ENCODE measurements at places on chromosomes 6 and 20. TPM values are rescaled to one million over a fixed set of nuclear protein-coding genes. Genes with fewer than 3 reads are reported as not detected.

DNA sequence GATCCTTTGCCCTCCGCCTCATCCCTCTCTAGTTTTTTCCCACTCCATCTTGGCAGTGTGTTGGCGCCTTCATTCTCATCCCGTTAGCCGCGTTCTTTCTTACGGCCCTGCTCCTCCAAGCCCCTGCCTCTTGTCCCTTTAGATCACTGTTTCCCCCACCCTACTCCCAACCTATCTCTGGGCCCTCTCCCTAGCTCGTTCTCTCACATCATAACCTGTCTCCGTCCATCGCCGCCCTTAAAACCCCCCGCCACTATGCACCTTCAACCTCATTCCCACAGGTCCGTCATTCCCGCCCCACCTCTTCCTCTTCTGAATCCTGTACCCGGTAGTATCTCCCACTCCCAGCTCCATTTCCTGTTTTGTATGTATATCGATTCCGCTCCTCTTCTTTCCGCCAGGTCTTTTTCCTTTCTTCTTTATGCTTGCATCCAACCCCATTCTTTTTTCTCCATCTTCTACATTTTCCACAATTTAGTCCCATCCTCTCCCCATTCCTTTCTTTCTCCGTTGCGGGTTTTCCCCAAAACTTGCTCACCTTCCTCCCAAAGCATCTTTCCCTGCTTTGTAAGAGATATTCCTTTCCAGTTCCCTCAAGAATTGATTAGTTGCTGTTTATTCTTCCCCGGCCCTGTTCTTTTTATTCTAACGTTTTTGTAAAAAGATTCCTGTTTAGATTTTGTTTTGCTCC lies 671 bp downstream of the EFHC1 start:
- no peaks in the 10 kb centered on the region for H3K36me3 ChIP-seq
- peak overlapping the region; percentile 66 for H3K27ac ChIP-seq
- H3K4me3 ChIP-seq: peak overlapping the region; percentile 91
- peaks cover 7% of the 10 kb centered on the region for H3K4me1 ChIP-seq
- peaks cover 4% of the 10 kb centered on the region for H3K27me3 ChIP-seq

DPPA5 gene
- not detected for total RNA-seq

DNA sequence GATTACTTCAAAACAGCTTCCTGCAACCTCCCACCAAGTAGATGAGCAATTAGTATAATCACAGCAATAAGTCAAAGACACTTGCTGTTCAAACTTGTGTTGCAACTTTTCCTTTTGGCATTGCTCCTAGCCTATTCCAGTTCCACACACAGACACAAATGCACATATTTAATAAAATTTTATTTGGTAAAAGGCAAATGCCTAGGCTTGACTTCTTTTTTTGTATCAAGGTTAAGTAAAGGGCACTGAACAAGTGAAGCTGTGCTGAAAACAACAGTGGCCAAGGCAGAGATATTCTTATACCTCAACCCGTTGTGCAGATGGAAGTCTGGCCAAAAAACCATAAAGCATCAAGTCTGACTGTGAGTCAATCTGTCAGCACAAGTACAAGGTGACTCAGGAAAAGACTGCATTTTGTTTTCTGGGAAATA lies 708.4 kb upstream of the CITED2 start:
- H3K27me3 ChIP-seq: no peaks in the 10 kb centered on the region
- no peaks in the 10 kb centered on the region for H3K4me1 ChIP-seq
- DNase-seq: no peak
- no peak overlapping the region for H3K27ac ChIP-seq

GRCh38 chr6:54633601-54634000 lies 213.0 kb upstream of the FAM83B start:
- no peak for DNase-seq
- no peak overlapping the region for H3K4me3 ChIP-seq
- H3K36me3 ChIP-seq: no peaks in the 10 kb centered on the region
- no peaks in the 10 kb centered on the region for H3K4me1 ChIP-seq
- no peaks in the 10 kb centered on the region for H3K27me3 ChIP-seq

- H3K4me3 ChIP-seq: no peak overlapping the region
- no peaks in the 10 kb centered on the region for H3K4me1 ChIP-seq
- DNase-seq: no peak
Measured at GRCh38 chr20:38680500-38681306, 43.6 kb upstream of the SLC32A1 start.

DNA sequence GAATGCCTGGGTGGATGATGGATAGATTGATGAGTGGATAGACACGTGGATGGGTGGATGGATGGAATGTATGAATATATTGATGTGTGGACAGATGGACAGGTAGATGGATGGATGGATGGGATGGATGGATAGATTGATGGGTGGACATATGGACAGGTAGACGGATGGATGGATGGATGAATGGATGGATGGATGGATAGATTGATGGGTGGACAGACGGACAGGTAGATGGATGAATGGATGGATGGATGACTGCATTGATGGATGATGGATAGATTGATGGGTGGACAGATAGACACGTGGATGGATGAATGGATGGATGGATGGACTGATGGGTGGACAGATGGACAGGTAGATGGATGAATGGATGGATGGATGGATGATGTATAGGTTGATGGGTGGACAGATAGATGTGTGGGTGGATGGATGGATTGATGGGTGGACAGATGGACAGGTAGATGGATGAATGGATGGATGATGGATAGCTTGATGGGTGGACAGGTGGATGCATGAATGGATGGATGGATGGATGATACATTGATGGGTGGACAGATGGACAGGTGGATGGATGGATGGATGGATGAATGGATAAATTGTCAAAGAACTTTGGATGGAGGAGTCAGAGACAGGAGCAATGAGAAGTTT lies 171.4 kb upstream of the AFDN start:
- H3K36me3 ChIP-seq: no peaks in the 10 kb centered on the region
- H3K4me3 ChIP-seq: no peak overlapping the region
- DNase-seq: no peak
- no peak overlapping the region for H3K27ac ChIP-seq
- H3K27me3 ChIP-seq: no peaks in the 10 kb centered on the region

DNA sequence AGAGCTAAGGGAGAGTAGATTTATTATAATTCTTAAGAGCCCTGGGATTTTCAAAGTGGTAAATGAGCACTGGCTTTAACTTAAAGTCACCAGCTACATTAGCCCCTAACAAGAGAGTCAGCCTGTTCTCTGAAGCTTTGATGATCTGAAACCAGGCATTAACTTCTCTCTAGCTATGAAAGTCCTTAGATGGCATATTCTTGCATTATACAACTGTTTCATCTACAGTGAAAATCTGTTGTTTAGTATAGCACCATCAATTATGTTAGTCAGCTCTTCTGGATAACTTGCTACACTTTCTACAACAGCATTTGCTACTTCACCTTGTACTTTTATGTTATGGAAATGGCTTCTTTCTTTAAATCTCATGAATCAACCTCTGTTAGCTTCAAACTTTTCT lies 1046.7 kb downstream of the HACE1 start:
- H3K27ac ChIP-seq: no peak overlapping the region
- H3K4me3 ChIP-seq: no peak overlapping the region
- H3K4me1 ChIP-seq: no peaks in the 10 kb centered on the region
- no peak for DNase-seq

GRCh38 chr6:144150710-144151657 lies 667 bp downstream of the STX11 start:
- peaks cover 4% of the 10 kb centered on the region for H3K36me3 ChIP-seq
- H3K27ac ChIP-seq: peak overlapping the region; percentile 89
- H3K4me1 ChIP-seq: peaks cover 50% of the 10 kb centered on the region
- H3K4me3 ChIP-seq: peak overlapping the region; percentile 99

FARS2 gene
- 26.9 TPM for total RNA-seq

ITPA gene
- 51.1 TPM for total RNA-seq

GRCh38 chr20:41135187-41135887 lies 2.0 kb upstream of the PLCG1 start:
- H3K4me3 ChIP-seq: peak overlapping the region; percentile 32
- H3K27ac ChIP-seq: peak overlapping the region; percentile 84
- H3K27me3 ChIP-seq: no peaks in the 10 kb centered on the region

DNA sequence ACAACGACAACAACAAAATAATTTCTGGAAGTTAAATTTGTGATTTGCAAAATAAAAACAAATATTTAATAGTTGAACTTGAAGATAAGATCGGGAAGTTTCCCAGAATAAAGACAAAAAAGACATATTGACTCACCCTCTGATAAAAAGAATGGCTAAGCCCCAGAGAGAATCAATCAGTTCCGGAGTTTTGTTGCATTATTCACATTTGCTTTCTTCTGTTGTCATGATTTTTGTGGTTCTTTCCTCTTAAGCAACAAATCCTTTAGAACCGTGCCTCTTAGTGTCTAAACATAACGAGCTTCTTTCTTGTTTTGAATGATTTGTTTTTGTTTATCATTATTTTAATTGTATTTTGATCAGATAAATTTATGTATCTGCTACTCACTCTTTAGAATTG lies 337.7 kb upstream of the PRND start:
- H3K27ac ChIP-seq: no peak overlapping the region
- H3K4me3 ChIP-seq: no peak overlapping the region
- H3K4me1 ChIP-seq: no peaks in the 10 kb centered on the region
- H3K36me3 ChIP-seq: no peaks in the 10 kb centered on the region

- no peak for DNase-seq
- no peak overlapping the region for H3K4me3 ChIP-seq
- no peaks in the 10 kb centered on the region for H3K27me3 ChIP-seq
- H3K4me1 ChIP-seq: no peaks in the 10 kb centered on the region
- no peaks in the 10 kb centered on the region for H3K36me3 ChIP-seq
Measured at GRCh38 chr6:165468340-165469235, 159.2 kb upstream of the C6orf118 start.

TDP2 gene
- 43.2 TPM for total RNA-seq

RPP40 gene
- 1.6 TPM for total RNA-seq

- no peak overlapping the region for H3K4me3 ChIP-seq
- no peak overlapping the region for H3K27ac ChIP-seq
- no peaks in the 10 kb centered on the region for H3K27me3 ChIP-seq
- H3K4me1 ChIP-seq: no peaks in the 10 kb centered on the region
- no peaks in the 10 kb centered on the region for H3K36me3 ChIP-seq
Measured at GRCh38 chr20:16451982-16452381, 121.3 kb downstream of the KIF16B start.

DNA sequence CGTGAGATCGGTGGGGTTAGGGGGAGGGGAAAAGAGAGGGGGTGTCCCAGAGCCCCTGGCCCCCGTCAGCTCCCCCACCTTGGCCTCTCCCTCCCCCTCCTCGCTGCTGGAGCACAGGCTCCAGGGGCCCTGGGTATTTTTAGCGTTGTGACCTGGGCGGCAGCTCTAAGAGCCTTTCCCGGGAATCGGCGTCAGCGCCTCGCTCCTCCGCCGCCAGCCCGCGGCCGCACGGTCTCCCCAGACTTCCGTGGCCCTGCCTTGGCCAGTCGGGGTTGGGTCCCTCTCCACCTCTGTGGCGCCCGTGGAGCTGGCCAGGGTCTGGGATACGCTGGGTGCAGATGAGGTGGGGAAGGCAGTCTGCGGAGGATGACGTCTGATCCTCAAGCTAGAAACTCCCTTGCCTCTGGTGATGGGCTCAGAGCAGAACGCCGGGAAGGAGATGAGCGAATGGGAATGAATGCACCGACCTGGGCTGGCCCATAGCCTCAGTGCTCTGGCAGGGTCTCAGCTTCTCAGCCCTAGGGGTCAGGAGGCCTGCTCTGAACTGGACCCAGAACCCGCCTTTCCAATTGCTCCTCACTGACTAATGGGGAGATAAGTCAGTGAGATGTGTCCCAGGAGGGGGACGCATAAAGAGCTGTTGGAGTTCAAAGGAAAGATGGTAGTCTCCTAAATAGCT lies 883 bp upstream of the DBNDD2 start:
- no peak for DNase-seq
- H3K4me3 ChIP-seq: peak overlapping the region; percentile 26
- H3K36me3 ChIP-seq: peaks cover 5% of the 10 kb centered on the region
- peak overlapping the region; percentile 70 for H3K27ac ChIP-seq
- peaks cover 23% of the 10 kb centered on the region for H3K4me1 ChIP-seq

- no peaks in the 10 kb centered on the region for H3K4me1 ChIP-seq
- no peak overlapping the region for H3K4me3 ChIP-seq
- H3K36me3 ChIP-seq: no peaks in the 10 kb centered on the region
Measured at GRCh38 chr6:142721215-142721920, 223.6 kb downstream of the HIVEP2 start.

RAD21L1 gene
- not detected for total RNA-seq

DNA sequence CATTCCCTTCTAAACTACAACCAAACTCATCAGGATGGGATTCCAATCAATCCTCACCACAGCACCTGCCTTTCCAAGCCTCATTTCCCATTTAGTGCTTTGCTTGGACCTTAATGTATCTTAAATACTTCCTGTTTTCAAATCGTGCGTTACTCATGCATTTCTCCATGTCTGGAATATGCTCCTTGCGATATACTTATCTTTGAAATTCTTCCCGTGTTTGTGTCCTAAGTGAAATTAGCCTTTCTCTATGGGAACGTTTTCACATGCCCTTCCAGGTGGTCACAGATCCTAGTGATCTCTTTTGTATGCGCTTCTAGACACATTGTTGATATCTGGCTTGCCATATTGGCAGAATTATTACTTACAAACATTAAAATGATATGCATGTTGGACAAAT lies 620.6 kb upstream of the AGPAT4 start:
- H3K4me1 ChIP-seq: no peaks in the 10 kb centered on the region
- no peaks in the 10 kb centered on the region for H3K27me3 ChIP-seq
- no peak for DNase-seq
- no peak overlapping the region for H3K27ac ChIP-seq
- H3K36me3 ChIP-seq: no peaks in the 10 kb centered on the region

DNA sequence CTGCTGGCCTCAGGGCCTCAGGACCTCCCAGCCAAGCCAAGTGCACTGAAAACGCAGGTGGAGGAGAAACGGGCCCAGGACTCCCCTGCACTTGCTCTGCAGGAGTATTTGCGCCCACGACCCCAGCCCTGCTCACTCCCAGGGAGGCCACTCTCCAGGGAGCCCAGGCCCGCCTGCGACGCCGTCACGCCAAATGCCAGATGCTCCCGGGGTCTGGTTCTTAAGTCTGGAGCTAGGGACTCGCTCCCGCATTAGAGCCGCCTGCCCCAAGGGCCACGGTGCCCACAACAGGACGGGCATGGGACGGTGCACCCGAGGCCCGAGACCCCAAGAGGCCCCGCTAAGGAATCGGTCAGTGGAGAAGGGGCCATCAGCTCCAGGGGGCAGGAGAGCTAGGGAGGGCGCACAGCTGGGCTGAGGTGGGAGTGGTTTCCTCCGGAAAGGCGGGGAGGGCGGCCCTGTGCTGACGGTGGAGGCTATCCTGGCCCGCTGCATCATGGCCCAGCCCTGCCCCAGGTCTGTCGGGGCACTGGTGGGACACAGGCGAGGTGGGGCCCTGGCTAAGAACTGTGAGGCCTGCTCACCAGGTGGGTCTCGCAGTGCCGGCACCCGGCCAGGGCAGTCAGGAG lies 44.1 kb upstream of the CHRNA4 start:
- DNase-seq: no peak
- no peak overlapping the region for H3K4me3 ChIP-seq
- H3K36me3 ChIP-seq: no peaks in the 10 kb centered on the region
- no peaks in the 10 kb centered on the region for H3K4me1 ChIP-seq

AVP gene
- total RNA-seq: 1.4 TPM

DNA sequence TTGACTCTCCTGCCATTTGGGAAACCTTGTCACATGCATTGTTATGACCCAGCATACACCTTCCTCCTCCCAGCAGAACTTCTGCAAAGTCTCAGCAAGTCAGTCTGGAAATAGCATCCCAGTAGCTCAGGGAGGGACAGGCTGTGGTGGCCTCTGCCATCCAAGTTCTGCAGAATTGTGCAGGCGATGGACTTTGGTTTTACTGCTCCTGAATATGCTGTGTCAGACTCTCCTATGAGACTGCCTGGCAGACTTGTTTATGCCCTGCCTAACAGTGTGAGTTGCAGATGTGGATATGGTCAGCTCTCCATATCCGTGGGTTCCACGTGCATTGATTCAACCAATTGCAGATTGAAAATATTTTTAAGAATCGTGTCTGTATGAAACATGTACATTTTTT lies 52.8 kb downstream of the SNRNP48 start:
- no peaks in the 10 kb centered on the region for H3K4me1 ChIP-seq
- H3K36me3 ChIP-seq: no peaks in the 10 kb centered on the region
- H3K27me3 ChIP-seq: peaks cover 5% of the 10 kb centered on the region
